ENCODE measurements at places on chromosomes 4 and X.
A peak's percentile ranks its signal among the peaks of the same experiment; 100 is the strongest.

- peak; percentile 66 for DNase-seq
Observed at GRCh38 chrX:74015379-74016019, 288.5 kb upstream of the ZCCHC13 start.

GRCh38 chr4:152148057-152148456 is 387.2 kb upstream of the GATB start:
- no peak for DNase-seq

DNA sequence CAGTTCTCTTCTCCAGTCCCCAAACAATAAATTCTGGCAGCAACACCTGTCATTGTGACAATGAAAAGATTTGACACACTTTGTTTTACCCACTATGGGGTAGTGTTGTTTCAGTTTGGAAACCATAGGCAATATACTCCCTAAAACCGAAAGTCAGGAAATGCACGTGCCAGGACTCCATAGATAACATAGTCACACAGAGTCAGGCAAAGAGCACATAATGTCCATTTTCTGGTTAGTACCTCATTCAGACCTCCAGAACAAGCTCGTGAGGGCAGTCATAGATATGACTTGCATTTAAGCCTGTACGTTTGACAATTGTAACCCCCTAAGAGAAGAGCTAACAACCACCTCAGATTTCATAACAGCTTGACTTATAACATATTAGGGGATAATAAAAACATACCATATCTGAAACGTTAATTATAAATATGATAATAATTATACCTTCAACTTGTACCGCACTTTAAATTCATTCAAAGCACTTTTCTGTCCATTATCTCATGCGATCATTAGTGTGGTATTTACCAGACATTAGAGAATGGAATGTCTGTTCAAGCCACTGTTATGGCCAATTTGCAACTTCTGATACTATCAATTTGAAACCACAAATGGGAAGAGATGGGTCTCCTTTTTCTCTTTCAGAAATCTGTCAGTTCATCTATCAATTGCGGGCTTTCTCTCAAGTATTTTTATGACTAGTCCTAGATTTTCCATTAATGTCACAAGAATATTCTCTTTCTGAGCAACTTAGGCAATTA is 147.4 kb downstream of the LDB2 start:
- DNase-seq = no peak

DNA sequence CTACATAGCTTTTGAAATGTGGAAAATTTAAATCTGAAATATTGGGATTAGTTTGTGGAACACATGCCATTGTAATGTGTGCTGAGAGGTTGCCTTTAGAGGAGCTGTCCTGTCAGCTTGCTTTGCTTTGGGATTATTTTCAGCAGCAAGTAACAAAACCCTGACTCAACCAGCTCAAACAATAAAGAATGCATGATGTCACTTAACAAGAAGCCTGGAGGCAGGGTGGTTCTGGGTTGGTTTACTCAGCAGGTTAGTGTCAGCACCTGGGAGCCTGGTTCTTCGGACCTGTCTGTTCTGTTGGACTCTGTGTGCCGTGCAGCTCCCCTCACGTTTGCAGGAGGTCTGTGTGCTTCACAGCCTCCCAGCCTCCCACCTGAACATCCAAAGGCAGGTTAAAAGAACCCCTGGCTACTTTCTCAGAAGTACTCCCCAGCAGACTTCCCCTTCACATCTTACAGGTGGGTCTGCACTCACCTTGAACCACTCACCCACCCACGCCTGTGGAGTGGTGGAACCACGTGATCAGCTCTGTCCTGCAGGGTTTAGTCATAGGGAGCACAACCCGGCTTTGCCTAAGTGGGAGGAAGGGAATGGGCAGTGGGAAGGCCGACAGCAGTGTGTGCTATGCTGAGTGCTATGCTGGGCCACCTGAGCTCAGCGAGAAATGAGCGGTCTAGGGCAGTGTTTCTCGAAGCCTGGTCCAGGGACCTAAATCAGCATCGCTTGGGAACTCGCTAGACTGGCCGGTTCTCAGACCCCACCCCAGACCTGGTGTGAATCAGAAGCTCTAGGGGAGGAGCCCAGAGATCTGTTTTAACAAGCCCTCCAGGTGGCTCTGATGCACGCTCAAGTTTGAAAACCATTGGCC is 20.4 kb downstream of the TMEM131L start:
- no peak for DNase-seq

DNA sequence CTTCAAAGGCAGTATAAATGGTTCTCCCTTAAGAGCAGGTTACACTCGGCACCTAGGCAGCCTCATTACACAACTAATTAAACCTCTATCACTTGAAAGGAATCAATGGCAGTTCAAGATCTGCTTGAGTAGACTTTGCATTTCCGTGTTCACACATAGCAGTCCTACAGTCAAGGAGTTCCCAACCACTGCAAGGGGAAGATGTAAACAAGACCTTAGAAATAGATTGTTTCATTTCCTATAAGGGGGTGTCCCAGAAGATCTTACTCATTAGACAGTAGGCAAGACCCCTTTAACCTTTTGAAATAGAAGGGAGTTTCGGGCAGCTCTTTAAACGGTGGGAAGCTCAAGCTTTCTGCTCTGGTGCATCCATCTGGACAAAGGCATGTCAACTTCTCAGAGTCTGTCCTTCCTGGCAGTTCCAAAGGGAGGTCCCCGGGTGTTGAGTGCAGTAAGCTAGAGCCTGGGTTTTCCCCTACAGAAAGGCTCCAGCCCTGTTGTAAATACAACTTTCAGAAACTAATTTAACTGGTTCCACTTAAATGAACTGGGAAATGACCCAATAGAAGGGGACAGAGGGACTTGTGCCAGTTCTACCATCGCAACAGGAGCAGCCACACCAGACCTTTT is 150.8 kb downstream of the RBMX2 start:
- DNase-seq = no peak

DNA sequence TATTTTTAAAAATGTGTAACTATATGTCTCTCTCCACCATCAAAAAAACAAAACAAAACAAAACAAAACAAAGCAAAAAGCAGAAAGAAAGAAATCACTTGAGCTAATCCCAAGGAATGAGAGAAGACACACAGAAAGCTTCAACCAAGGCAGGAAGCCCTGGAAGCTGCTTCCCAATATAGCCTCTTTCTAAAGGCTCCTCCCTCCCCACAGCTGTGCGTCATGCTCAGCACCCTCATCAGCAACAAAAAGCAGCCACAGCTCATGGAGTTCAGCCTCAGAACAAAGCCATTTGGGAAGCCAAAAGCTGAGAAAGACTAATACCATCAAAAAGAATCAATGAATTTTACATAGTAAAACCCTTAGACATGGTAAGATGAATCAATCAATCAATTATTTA is 501.6 kb upstream of the SMIM31 start:
- DNase-seq = no peak

GRCh38 chr4:144204431-144204830 is 63.9 kb upstream of the GYPA start:
- no peak for DNase-seq

DNA sequence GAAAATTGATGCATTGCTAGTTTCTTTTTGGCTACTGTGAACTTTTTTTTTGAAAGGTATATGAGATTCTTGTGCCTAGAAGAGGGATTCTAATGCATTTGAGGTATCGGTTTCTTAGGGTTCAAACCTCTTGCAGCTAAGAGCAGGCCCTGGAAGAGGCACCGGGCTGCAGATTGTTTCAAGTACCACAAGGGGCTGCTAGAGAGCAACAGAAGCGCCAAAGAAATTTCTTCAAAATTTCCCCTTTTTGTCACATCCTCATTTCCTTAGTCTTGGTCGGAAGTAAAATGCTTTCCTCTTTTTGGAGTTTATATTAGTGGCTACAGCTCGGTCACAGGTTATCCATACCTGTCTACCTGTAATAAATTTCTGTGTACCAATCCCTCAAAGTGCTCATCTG is 89.8 kb downstream of the PDGFRA start:
- no peak for DNase-seq

DNA sequence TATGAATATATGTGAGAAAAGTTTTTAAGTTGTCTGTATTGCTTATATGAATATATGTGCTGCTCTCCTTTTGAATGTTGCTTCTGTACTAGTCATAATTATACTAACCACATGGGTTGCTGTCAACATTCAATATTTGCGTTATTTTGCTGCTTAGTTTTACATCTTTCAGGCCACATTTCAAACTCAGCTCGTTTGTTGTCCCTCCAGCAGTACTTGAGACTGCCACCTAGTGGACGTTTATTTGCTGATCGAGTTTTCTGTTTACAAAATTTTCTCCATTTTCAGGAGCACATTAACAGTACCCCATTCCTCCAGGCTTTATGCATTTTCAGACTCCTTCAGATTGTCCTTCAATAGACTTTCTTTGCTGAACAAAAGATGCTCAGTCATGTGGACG is 75.8 kb downstream of the NUDT11 start:
- no peak for DNase-seq

DNA sequence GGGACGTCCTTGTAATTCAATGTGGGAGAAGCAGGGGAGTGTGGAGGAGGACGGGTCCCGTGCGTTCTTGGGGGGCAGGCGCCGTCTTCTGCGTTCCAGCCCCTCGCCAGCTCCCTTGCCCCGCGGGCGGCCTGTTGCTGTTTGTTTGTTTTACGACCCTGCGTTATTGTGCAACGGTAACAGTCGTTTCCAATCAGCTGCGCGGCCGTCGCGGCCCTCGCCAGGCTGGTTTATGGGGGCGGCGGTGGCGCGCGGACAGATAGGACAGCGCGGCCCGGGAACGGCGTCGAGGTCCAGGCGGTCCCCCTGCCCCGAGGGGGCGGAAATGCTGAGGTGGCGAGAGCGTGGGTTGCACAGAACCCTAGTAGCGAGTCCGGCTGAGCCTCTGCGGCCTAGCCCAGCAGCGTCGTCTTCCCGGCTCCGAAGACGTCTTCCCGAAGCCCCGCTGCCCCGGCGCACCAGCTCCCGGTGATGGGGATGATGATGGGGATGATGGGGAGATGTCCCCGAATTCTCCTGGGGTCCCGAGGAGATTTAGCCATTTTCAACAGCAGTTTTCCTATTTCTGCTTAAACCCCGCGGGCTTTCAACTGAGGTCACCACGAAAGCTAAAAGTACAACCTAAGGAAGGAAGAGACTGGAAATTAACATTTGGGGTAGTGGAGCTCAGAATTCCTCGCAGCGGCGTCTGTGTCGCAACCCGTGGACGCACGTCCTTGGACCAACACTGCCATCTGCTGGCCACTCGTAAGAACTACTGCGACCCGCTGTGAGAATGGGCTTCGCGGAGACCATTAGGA is 4.8 kb downstream of the PDGFRA start:
- peak; percentile 58 for DNase-seq

GRCh38 chr4:45663003-45663402 is 460.9 kb downstream of the GABRG1 start:
- no peak for DNase-seq

- DNase-seq = no peak
Observed at GRCh38 chr4:25958110-25958509, 44.1 kb downstream of the SMIM20 start.

- DNase-seq = no peak
Observed at GRCh38 chrX:68831405-68832100, 2.7 kb downstream of the EFNB1 start.

GRCh38 chrX:9825966-9826365 is 39.7 kb downstream of the SHROOM2 start:
- no peak for DNase-seq

DNA sequence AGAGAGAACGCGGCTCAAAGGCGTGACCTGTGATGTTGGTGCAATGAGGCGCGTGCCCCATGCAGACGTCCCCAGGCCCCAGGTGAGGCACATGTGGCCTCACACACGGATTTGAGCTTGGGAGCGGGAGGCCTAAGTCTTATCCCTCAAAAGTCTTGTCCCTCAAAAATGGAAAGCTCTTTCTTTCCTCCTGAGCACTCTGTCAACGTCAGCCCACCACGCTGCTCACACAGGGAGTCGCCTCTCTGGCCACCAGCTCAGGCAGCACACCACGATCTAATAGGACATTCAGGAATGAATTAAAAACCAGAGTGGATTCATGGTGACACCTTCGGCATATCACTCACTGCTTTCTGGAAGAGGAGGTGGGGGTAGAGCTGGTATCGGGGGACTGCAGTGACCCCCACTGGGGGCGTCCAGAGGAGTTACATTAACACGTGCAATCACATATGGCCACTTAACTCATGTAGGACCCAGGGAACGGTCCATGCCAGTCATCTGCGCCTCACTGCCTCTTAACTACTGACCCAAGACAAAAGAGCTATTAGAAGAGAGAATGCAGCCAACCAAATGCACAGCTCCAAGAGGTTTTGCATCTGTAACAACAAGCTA is 21.9 kb upstream of the CYP4V2 start:
- no peak for DNase-seq

GRCh38 chr4:189530848-189531247 is 409.8 kb upstream of the FRG1 start:
- no peak for DNase-seq

DNA sequence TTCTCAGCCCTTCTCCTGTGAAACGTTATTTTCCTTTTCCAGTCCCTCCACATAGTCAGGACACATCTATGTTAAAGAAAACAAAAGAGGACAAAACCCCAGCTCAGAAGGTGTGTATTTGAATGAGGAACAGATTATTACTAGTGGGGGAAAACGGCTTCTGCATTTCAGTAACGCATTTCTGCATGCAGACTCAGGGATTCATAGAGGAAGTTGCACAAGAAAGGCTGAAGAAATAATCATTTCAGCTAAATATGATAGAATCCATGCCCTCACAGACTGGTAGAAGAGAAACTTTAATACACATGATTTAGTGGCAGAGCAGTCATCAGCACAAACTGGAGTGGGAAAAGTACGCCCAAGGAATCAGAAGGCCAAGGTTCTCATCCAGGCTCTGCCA is 270.8 kb upstream of the FGF13 start:
- DNase-seq = no peak

Measured in Peyer's patch (tissue), 4 donors.